ENCODE measurements at places on chromosomes 4 and X.

DNA sequence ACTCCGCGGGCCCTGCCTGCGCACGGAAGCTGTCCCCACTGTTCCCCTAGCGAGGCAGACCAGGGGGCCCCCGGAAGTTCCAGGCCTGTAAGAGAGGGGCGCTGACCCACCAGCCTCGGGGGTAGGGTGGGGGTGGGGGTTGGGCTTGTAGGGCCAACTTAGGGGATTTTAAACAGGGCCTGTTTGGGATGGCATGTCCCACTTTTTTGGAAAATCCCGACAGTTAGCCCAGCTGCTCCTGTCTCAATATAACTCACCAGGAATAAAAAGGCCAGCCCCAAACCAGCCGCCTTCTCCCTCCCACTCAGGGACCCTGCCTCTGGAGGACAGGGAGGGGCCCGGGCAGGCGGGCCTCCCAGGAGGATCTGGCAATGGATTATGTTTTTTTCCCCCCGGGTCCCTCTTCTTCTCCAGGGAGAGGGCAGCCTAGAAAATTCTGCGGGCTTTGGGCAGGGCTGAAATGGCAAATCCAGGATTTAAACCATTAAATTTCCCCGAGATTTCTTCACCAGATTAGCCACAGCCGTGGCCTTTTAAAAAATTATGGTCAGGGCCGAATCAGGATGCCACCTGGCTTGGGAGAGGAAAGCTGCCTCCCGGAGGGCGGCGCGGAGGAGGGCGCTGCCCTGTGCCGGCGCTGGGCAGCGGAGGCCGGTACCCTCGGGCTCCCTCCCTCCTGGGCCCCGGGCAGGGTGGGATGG lies 957 bp downstream of the PPP2R2C start:
- DNase-seq: no peak

GRCh38 chr4:187179086-187180058 lies 455.7 kb upstream of the FAT1 start:
- no peak for DNase-seq

- no peak for DNase-seq
Measured at GRCh38 chr4:83906561-83906960, 370.7 kb downstream of the GPAT3 start.

GRCh38 chr4:73533515-73534422 lies 52.2 kb downstream of the AFM start:
- no peak for DNase-seq

- DNase-seq: no peak
Measured at GRCh38 chr4:36343501-36344175, 62.2 kb downstream of the DTHD1 start.

DNA sequence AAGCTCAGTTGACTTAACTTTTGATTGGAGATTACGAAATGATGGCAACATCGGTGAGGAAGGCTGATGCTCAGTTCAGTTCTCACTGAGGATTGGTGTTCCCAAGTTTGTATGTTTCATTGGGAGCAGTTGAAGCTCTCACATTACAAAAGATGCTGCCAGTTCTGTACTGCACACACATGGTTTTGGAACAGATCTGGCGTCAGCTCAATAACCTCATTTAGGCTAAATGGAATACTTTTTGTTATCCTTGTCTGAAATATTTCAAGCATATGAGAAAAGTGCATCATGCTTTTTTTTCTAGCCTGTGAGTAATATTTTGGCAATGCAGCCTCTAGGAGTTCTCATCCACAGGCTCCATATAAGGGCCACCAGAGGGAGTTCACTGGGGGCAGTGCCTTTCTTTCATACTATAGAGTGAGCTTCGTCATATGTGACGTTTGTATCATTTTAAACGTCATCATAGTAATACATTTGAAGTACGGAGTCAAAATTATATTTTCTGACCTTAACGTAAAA lies 4.1 kb downstream of the ENPEP start:
- no peak for DNase-seq

GRCh38 chrX:108000751-108001150 lies 18.6 kb upstream of the TEX13B start:
- DNase-seq: peak; percentile 93

- DNase-seq: no peak
Measured at GRCh38 chrX:11264925-11265324, 28.3 kb upstream of the AMELX start.

DNA sequence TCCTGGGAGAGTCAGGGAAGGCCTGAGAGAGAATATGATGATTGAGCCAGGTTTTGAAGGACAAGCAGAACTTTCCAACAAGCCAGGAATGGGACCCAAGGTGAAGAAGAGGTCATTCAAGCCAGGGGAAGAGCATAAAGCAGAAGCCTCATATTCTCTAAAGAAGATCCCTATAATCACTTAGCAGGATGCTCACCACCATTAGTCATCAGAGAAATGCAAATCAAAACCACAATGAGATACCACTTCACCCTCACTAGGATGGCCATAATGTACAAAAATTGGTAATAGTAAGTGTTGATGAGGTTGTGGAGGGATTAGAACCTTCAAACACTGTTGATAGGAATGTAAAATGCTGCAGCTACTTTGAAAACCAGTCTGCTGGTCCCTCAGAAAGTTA lies 20.5 kb upstream of the SUPT20HL1 start:
- DNase-seq: no peak

DNA sequence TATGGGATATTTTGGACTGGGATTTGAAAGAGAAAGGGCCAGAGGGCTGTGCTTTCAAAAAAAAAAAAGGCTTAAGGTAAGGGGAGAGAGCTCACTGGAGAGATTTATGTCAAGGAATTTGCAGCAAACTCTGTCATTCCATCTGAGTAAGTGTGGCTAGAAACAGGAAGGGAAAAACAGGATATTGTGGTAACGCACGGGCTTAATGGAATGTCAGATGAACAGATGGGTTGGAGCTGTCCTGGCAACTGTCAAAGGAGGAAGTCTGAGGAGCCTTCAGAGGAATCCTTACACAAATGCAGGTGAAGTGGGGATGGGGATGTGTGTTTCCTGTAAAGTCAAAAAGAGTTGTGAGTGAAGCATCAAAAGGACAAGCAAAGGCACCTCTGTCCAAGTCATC lies 15.1 kb upstream of the NKX3-2 start:
- DNase-seq: no peak

GRCh38 chr4:2272026-2272827 lies 10.3 kb upstream of the MXD4 start:
- DNase-seq: no peak

DNA sequence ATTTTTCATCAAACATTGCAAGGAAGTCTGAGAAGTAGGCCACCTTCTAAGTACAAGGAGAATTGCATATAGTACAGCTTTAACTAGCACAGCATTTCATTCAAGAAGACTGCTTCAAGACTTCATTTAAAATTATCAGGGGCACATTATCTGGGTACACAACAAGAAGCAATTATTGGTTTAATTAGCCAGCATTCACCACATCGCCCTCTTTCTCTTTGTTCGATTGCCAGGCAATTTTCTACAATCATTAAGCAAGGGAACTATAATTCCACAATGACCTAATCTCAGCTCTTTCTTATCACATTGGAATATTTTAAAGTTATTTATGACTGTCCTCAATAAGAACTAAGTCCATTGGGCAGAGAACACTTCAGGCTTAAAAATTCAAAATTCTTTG lies 1347.1 kb upstream of the PABPC4L start:
- no peak for DNase-seq

GRCh38 chrX:134870419-134870818 lies 120.4 kb upstream of the SMIM10 start:
- DNase-seq: no peak

DNA sequence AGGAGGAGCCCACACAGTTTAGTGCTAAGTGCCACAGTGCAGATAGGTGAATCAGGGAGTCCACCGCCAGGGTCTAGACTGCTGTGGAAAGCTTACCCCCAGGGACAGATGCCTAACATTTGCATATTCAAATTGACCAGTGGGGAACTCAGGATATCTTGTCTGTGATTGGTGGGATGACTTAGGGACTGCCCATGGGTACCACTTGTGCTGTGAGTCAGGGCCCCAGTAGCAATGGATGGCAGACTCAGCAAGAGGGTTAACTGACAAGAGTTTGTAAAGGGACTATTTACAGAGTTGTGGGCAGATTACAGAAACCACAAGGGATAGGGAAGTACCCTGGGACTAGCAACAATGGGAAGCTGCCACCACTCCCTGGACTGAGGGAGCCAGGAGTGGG lies 282.1 kb downstream of the BCOR start:
- no peak for DNase-seq

DNA sequence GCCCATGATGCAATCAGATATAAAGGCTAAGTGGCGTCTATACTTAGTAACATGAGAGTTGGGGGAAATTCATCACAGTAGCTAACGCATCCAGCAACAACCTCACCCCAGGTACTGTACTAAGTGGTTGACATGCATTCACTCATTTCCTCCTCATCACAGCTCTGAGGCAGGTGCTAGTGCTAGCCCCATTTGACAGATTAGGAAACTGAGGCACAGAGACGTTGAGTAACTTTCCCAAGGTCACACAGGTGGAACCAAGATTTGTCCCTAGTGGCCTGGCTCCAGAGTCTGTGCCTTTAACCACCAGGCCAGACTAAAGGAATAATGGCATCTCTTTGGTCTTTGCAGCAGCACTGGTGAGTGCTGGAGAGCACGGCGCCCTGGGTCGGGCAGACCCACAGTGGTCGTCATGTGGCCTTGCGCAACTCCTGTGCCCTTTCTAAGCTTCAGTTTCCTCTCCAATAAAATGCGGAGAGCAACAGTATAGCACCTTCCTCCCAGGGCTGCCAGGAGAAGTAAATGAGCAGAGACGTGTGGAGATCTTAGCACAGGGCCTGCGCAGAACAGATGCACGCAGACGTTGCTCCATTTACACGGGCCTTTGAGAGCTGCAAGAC lies 186.4 kb downstream of the BCOR start:
- DNase-seq: no peak

GRCh38 chr4:24966076-24966475 lies 53.2 kb upstream of the CCDC149 start:
- no peak for DNase-seq

DNA sequence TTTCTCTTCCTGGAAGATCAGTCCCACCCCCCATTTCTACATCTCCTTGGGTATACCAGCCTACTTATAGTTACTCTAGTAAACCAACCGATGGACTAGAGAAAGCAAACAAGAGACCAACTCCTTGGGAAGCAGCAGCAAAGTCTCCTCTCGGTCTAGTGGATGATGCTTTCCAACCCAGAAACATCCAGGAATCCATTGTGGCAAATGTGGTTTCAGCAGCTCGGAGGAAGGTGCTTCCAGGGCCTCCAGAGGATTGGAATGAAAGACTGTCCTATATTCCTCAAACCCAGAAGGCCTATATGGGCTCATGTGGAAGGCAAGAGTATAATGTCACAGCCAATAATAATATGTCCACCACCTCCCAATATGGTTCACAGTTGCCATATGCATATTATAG lies 78.2 kb upstream of the MYOZ2 start:
- DNase-seq: no peak
